Mesendoderm (in vitro differentiated cells): ENCODE measurements at places on chromosomes 5 and 9.

- no peak for DNase-seq
These were observed 50.8 kb downstream of the PBX3 start for GRCh38 chr9:125797930-125798329.

DNA sequence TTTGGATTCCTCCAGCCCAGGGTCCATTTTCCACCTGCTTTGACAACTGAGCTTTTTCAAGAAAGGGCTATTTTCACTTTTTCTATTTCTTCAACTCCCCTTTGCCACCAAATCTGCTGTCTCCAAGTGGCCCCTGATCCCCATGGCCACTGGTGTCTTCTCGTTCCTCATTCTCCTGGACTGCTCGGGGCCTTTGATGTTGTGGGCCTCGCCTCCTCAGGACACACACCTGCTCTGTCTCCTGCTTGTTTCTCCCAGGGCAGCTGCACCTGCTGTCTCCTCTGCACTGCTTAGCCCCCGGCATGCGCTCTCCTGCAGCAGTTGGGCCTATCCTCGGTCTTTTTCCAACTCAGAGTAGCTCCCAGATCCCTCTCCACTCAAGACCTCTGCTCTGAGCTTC is 16.3 kb upstream of the NANS start:
- DNase-seq = no peak

- DNase-seq = no peak
These were observed 222.4 kb downstream of the MAPKAP1 start for GRCh38 chr9:125484350-125485282.

DNA sequence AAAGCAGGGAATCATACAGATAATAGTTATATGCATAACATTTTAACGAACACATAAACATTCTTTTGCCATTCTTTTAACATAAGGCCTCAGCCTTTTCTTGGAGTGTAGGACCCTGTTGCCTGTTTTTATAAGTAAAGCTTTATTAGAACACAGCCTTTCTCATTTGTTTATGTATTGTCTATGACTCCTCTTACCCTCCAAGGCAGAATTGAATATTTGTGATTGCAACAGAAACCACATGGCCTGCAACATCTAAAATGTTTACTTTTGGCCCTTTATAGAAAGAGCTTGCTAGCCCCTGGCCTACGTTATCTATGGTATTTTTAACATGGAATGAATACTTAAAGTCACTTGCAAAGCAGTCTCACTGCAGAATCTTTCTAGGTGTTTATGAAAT is 2.6 kb downstream of the SLC31A1 start:
- no peak for DNase-seq

- no peak for DNase-seq
These were observed 693.3 kb upstream of the WWC1 start for GRCh38 chr5:167598166-167598565.

DNA sequence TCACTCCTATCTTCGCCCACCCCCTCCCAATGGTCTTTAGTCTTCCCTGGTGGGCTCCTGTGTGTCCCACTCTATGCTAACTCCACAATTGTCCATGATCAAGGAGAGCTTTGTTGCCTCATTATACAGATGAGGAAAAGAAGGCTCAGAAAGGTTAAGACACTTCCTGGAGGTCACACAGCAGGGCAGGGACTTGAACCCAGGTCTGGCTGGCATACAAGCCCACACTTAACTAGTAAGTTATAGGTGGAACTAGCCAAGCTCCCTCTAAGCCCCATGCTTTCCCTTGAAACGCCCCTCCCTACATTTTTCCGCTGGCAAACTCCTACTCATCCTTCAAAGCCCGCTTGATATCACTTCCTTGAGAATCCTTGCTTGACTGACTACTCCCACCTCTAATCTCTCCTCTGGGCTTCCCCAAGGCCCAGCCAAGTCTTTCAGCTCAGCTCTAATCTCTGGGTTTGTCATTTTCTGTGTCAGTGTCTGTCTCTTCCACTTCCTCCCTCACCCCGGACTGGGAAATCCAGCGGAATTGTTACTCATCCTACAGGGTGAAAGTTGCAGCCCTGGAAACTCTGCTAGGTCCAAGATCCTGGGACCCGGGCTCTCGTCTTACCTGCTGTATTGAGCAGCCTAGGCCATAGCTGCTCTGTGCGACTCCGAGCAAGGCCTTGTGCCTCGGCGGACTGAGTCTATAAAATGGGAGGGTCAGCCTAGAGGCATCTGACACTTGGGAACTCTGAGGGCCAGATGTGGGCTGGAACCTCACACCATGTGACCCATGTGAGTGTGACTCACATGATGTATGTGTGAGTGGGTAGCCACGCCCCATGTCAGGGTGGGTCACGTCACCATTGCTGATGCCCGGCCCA is 144.5 kb downstream of the GAPVD1 start:
- no peak for DNase-seq

- no peak for DNase-seq
These were observed 745.4 kb downstream of the TLR4 start for GRCh38 chr9:118449554-118449953.

GRCh38 chr5:11588803-11589202 is 315.4 kb downstream of the CTNND2 start:
- peak; percentile 70 for DNase-seq

DNA sequence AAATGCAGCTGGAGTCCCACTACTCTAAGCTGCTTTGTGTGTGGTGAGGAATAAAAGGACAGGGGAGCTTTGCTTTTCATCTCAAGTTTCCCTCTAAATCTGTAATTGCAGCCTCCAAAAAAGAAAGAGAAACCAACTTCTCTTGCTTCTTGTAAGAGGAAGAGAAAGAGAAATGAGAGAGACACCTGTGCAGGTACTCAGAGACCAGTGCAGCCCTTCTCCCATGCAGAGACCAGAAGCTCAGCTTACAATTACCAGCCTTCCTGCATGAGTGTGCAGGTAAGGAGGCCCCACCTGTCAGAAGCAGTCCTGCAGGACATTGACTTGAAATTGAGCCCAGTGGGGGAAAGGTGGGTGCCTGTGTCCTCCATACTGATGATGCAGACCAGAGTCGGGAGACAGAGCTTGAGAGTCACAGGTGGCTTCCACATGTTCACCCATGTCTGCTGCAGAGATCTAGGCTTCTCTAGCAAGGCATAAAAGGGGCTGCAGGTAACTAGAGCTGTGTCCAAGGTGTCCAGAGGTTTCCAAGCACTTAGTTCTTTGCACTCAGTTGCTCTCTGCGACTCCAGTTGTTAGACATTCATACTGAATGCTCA is 15.3 kb upstream of the MED10 start:
- DNase-seq = no peak

DNA sequence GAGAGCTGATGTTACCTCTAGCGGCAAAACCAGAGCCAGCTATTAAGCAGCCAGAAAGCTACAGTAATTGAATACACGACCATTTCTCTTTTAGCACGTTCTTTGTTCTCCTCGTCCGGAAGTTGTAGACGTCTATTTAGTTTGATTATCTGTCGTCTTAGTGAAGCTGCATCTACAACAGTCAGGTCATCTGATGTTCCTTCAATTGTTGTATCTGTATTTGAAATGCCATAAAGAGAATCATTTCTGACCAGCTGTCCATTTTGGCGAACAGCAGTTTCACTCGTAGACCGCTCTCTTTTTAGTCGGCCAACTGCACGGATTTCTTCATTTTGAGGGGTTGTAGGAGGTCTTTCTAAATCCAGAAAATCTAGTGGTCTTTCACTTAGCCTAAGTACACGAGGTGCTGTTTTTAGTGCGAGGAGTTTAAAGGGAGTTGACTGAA is 12.6 kb downstream of the PDE6A start:
- no peak for DNase-seq

- DNase-seq = peak; percentile 33
These were observed 72.3 kb upstream of the NIPAL4 start for GRCh38 chr5:157387683-157388093.
